ENCODE measurements at places on chromosomes 4 and X. TPM values are rescaled to one million over a fixed set of nuclear protein-coding genes. Genes with fewer than 3 reads are reported as not detected.

The LEF1 gene
- 1.2 TPM for total RNA-seq

The AFP gene
- 0.22 TPM for total RNA-seq

The STARD8 gene
- total RNA-seq: 9.5 TPM

The SPATA18 gene
- 4.1 TPM for total RNA-seq

The REPS2 gene
- 0.72 TPM for total RNA-seq

The LIAS gene
- total RNA-seq: 13.5 TPM

The RPL9 gene
- 3,128 TPM for total RNA-seq

The CFAP99 gene
- total RNA-seq: not detected

The TCEAL8 gene
- 68.1 TPM for total RNA-seq
